Stimulated activated memory B cell treated with anti-CD40 and anti-IgM and Interleukin-4, amounts not matched to agents 10 μg/mL and 1 μg/mL and 100 μg/mL, for 72 hours (primary cell): ENCODE measurements at places on chromosomes 7 and 10.
A peak's percentile ranks its signal among the peaks of the same experiment; 100 is the strongest.

DNA sequence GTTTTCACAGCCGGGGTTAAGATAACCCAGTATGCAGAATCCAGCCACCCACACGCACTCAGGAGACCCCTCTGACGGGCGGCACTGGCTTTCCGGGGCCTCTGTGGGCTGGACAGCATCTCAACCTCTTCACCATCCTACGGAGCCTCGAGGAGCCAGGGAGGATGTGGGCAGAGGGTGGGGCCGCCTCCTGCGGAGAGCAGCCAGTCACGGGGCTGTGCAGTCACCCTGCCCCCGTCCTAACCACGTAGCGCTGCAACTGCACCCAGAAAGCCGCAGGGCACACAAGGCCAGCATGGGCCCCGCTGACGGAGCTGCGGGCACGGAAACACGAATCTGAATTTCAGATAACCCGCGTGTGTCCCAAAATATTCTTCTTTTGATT, 270.3 kb downstream of the ELFN1 start:
- peak; percentile 97 for ATAC-seq

- peak; percentile 80 for ATAC-seq
Observed at GRCh38 chr10:104337521-104337984, 712 bp downstream of the ITPRIP start.

DNA sequence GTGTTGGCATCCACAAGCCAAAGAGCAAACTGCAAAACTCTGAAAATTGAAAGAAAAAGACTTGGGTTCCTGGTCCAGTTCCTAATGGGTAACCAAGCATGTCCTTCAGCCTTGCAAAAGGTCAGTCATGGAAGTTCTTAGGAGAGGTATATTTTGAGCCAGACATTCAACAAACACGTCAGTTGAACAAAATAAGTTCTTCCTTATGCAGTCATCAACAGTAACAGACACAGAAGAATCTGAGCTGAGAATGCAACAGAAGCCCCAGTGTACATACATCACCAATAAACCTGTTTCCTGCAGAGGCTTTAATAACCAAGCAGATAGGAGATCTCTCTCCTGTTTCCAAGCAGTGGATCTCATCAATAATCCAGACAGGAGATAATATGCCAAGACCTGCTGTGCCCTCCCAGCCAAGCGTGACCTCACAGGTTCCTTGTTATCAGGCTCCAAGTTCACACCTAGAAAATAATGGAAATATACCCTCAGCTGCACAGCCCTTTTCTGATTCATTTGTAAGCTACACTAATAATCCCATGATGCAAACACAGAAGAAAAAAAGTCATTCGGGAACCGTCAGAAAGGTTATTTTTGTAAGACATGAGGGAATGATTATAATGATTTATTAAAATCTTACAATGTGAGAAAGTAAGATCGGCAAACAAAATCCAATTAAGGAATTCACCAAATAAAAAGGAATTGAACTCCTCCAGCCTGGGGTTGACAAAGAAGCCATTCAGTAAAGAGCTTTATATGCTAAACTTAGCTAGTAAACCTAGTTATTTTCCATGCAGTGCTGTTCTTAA, 90.7 kb downstream of the DGKI start:
- no peak for ATAC-seq

DNA sequence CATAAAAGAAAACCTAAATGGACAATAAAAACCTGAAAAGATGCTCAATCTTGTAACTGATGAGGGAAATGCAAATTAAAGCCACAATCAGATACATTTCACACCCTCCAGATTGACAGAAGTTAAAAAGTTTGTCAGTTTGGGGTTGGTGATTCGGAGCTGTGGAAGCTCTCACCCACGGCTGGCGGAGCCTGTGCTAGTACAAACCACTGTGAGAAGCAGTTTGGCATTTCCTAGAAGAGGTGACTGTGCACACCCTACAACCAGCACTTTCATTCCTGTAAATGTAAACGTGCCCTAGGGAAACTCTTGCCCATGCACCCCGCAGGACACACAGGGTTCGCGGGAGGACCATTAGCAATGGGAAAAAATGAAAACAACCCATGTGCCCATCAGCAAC, 114.1 kb downstream of the BMS1 start:
- ATAC-seq = no peak

- ATAC-seq = peak; percentile 34
Observed at GRCh38 chr7:73433924-73434700, 534 bp downstream of the FZD9 start.

- ATAC-seq = no peak
Observed at GRCh38 chr10:63477927-63478326, 12.2 kb upstream of the JMJD1C start.

GRCh38 chr10:51162002-51162401, 87.7 kb downstream of the PRKG1 start:
- no peak for ATAC-seq
